Activated CD4-positive, alpha-beta T cell treated with anti-CD3 and anti-CD28 coated beads, Interleukin-2, amount 50 U/mL, for 48 hours (primary cell): ENCODE measurements at places on chromosomes 12 and 14.
A peak's percentile ranks its signal among the peaks of the same experiment; 100 is the strongest.

GRCh38 chr12:132561427-132562156, 48.8 kb downstream of the LRCOL1 start:
- peak; percentile 34 for DNase-seq

GRCh38 chr12:83408851-83409250, 722.1 kb downstream of the TMTC2 start:
- DNase-seq, result no peak

DNA sequence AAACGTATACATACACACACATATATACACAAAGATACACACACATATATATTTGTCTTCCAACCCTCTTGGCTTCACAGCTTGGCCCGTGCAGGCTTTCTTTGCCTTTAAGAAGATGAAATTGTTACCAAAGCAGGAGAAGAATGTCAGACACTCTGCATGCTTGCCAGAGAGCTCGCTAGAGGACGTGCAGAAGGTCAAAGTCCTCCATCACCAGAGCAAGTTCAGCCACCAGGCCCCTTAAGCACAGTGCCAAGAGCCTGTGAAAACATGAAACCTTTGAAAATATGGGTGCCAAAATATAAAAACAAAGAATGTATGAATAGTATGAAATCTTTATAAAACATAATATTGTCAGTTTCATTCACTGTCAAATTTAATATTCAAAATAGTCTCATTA, 14.9 kb upstream of the MCRS1 start:
- no peak for DNase-seq

DNA sequence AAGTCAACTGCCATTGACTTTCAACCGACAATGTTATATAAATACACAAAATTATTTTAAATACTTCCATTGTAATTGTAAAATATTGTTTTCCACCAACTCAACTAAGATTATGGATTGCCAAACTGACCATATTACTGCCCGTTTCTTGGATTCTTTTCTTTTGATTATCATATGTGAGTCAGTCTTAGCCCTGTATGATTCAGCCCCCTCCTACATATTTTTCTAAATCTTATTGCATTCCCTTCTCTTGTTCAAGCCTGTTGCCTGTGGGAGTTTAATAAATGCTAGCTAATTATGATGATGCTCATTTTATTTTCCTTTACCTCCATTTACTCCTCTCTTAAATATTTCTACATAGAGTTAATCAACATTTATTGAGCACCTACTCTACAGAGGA, 6.8 kb downstream of the RASSF9 start:
- DNase-seq, result no peak

GRCh38 chr12:110245369-110245772, 35.7 kb upstream of the ATP2A2 start:
- peak; percentile 49 for DNase-seq

- DNase-seq, result peak; percentile 43
Observed at GRCh38 chr14:101761881-101762529, 496 bp downstream of the PPP2R5C start.

DNA sequence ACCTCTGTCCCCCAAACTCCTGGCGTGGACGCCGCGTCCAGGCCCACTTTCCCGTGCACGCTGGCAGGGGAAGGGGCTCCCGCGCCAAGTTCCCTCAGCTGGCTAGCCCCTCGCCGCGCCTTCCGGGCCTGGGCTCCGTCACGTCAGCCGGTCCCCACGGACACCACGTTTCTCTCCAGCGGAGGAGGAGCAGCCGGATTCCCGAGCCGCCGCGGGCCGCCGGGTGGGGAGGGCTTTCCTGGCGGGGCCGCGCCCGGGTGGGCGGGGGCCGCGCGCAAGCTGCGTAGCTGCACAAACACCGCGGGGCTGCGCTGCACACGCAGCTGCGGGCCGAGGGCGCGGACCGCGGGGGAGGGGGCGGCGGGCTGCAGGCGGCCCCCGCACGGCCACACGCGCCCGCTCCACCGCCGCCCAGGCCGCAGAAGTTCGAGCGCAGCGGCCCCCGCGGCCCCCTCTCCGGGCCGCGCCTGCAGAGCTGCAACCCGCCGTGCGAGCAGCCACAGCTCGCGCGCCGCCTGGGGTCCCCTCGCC, 45.1 kb upstream of the PNMA1 start:
- DNase-seq, result peak; percentile 60

DNA sequence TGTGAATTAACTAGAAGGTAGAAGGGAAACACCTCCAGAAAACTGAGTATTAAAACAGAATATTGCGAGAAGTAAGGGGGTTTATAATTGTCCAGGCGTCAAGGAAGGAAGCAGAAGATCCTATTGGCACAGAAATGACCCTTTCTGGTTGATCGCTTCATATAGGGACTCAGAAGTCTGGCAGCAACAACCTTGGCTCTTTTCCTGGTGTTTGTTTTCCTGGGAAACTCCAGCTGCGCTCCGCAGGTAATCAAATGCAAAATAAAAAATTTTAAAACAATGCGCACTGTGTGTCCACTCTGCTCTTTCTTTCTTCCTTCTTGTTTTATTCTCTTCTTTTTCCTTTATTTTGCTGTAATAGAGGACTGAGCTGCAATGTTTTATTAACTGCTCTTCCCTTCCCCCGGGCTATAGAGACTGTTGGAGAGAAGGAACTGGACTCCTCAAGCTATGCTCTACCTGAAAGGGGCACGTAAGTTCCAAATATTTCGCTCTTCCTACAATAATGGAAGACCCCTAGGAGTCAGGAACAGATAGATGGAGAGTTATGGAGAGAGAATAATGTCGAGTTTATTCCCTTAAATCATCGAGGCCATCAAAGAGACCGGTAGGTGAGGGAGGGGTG, 737 bp downstream of the SPX start:
- DNase-seq, result no peak

- DNase-seq, result no peak
Observed at GRCh38 chr12:114992443-114992842, 308.5 kb upstream of the TBX3 start.
